ENCODE measurements at places on chromosomes 5 and 9.

DNA sequence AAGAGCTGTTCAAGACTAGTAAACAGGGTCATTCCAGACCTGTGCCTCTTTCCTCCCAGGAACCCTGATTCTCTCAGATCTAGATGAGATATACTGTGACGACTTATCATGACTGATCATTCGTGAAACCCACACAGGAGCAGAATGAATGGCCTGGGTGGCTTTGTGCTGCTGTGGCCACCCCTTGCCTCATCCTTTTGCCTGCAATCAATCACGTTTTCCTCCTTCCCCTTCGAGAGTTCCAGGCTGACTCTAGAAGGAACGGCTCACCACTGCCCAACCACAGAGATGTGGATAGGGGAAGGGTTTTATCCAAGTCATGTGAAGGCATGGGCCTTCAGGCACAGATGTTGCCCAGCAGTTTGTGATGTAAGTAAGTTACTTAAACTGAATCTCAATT is 5.8 kb downstream of the ANXA6 start:
- no peak for DNase-seq

DNA sequence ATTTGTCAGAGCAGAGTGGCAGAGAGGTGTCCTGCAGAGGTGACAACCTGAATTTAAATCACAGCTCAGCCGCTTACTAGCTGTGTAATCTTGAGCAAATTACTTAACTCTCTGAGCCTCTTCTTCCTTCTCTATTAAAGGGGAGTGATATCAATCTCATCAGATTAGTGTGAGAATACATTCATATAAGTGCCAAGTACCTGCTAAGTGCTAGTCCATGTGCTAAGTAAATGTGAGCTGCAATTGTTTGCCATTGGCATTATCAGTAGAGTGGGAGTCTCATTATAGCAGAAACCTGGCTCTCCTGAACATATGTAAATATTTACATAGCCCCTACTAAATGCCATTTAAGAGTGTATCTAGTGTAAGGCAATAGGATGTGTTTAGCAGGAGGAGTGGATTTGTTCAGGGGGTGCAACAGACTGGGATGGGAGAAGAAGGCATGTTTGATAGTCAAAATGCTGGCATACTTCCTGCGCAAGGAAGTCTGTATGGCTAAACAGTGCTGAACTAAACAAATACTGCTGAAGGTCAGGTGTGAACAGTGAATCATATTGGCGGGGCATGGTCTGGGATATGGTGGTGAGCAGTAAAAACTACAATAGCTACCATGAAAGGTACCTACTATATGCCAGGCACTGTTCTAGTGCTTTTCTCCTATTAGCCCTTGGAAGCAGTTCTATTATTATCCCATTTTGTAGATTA is 74.5 kb downstream of the F2RL2 start:
- DNase-seq, result no peak

GRCh38 chr5:40518485-40518917 is 161.2 kb upstream of the PTGER4 start:
- DNase-seq, result no peak

DNA sequence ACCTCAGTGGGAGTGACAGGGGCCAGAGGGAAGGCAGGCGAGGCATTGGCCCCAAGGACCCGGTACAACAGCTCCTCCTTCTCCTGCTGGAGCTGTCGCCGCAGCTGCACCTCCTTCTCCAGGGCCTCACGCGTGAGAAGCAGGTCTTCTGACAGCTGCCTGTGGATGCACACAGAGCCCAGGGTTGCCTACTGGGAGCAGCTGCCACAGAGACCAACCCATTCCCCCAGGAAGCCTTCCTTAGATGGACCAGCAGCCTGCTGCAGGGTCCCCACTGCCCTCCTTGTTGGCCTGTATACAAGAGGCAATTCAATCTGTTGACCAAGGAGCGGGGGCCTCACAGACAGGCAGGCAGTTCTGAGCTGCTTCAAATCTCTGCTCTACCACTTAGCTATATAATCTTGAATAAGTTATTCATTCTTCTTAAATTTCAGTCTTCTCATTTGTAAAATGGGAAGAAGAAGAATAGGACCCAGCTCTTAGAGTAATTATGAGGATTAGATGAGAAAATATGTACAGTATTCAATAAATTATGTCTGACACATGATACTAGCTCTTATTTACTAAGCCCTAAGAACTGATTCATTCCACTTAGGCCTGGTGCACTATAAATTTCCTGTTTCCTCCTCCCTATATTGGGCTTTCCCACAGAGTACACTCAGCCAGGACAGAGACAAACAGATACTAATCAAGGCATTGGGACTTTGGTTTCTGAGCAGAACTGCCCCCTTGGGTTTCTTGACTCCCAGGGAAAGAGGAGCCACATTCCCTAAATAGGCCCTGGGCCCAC is 26.1 kb upstream of the ANXA6 start:
- DNase-seq, result no peak

- DNase-seq, result no peak
Measured at GRCh38 chr9:38292480-38292879, 100.0 kb upstream of the ALDH1B1 start.

DNA sequence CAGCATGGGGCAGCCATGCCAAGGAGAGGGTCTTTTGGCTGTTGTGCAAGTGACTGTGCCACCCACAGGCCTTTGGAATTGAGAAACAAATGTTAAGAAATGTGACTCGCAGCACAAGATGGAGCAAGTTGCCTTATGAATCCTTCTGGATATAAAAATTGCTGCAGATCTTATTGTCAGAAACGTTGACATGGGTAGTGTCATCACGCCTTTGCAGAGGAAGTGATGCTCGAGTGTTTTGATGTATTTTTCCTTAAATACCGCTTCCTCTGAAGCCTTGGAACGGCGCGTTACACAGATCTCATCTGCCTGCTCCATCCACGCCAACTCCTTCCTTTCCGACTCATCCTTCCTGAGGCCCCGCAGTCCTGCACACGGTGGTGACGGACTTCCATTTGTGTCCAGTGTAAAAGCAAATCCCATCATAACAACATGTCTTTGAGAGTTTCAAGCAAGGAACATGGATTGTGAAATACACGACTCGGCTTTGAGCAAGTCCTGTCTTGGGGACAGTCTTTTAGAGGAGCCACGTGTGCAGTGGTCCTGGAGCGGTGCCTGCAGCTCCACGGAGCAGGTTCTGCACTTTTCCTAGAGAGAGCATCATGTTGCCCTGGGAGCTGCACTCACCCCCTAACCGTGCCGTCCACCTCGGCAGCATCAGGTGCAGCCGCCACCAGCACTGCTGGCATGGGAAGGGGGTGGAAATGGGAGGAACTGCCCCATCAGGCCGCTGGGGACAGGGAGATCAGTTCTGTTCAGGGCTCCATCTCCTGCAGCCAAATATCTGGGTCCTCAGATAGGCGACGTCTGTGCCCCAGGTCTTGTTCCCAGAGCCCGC is 15.1 kb downstream of the ROPN1L start:
- no peak for DNase-seq

DNA sequence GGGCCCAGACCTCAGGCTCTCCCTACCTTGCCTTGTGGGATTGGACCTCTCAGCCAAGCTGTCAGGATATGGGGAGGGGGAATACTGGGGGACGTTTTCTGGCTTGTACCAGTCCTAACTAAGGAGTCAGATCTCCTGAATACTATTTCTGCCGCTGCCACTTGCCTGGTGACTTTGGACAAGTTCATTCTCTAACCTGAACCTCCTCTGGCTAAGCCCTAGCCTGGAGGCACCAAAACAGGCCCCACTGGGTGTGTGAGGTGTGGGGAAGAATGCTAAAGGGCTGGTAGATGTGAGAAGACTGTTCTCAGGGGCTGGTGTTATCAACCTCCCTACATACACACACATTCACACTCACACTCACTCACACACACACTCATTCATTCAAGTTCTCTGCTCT is 1.1 kb downstream of the SLC6A7 start:
- no peak for DNase-seq

DNA sequence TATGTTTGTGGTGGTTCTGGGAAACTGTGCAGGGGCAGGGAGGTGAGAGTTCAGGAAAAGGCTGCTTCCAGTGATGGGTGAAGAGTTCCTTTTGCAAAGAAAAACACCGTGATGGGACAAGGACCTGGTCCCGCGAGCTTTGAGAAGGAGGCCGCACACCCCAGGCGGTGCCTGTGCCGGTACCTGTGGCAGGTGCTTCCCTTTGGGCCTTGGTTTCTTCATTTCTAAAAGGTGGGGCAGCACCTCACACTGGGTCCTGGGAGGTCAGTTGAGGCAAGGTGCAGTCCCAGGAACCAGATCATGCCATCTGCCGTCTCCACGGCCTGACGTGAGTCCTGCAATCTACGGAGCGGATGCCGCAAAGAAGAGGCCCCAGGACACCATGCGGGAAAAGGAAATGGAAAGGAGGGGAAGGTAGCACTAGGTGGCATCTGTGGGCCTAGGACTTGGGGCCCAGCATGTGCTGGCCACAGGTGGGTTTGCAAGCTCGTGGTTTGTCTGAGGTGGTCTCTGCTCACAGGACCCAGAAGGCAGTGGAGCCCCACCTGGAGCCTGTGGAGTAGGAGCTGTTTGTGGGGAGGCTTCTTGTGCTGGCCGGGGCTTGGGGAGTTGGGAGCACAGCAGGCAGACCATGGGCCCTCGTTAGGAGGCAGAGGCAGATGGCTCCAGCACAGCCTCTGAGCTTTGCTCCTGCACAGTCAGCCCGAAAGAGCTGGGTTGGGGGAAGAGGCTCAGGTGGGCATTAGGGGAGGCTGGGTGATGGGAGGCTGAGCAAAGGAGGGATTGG is 131.6 kb downstream of the CACNA1B start:
- DNase-seq, result no peak

- DNase-seq, result no peak
Measured at GRCh38 chr5:138653502-138653901, 78.3 kb upstream of the HSPA9 start.

DNA sequence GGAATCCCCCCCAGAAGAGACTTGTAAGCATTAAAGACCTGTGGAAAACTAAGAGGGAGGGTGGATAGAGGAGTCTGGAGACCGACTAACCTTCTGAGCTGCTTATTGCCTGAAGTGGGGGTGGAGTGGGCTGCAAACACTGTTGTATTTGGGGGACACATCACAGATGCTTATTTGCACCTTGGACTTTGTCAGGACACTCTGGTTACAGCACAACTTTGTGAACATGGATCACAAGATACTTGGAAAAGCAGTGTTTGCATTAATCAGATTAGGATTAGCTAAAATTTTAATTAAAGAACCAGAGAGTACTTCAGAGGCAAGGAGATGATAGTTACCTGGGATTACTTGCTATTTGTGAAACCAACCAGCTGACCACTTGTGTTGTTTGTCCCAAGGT is 30.9 kb downstream of the TMC1 start:
- DNase-seq, result no peak

DNA sequence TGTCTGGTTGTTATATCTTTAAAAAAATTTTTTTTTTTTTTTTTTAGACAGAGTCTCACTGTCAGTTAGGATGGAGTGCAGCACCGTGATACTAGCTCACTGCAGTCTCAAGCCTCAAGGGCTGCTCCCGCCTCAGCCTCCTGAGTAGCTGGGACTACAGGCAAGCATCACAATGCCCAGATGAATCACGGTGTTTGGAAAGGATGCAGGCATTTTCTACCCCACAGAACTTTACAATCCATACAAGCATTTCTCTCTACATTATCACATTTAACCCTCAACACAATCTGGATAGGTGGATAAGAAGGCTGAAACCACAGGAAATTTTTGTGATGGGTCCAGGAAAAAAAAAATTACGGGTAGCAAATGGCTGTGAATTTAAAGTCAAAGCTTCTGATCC is 5.8 kb upstream of the PCA3 start:
- DNase-seq, result no peak

DNA sequence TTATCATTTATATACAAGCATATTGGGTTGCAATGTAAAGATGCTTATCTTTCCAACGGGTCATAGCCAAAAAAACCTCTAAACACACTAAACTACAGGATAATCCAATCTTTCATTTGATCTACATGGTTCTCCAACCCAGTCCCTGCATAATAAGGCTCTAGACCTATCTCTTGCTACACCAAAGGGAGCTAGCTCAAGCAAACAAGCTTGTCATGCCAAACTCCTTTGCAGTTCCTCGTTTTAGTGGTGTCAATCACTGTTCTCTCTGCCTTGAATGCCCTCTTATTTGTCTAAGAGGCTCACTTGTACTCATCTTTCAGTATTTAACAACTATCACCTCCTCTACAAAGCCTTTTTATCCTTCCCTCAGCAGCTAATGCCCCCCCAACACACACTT is 5.6 kb downstream of the HOMER1 start:
- no peak for DNase-seq

DNA sequence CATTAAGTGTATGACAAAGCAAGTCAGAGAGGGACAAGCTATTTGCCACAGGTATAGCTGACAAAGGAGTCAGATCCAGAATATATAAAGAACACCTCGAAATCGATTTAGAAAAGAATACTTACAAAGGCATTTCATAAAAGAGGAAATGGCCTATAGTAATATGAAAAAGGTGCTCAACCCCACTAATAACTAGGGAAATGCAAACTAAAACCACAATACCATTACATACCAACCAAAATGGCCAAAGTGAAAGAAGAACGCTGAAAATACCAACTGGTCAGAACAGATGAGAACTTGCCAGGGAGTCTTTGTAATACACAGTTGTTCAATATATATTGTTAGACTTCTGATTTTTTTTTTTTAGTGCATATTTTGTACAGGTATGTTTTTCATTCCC is 152.9 kb downstream of the CDC42SE2 start:
- DNase-seq, result no peak

GRCh38 chr5:138252944-138253343 is 21.5 kb downstream of the GFRA3 start:
- no peak for DNase-seq

DNA sequence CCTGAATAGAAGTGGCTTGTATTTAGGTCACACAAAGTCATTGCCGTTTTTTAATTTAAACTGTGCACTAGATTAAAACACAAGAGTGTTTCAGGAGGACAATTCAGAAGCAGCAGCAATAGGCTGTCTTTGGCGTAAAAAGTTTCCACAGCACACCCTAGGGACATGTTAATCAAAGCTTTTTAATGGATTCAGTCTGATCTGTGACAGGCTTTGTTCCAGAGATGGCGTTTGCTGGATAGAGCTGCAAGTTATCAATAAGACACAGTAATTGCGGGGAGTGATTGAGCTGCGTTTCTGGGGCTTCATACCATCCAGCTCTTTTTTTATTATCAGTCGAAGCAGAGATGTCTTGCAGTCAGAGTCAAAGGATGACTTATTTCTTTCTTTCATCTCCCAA is 300.3 kb downstream of the ZNF608 start:
- no peak for DNase-seq

- DNase-seq, result peak; percentile 57
Measured at GRCh38 chr9:134025606-134026541, 593 bp downstream of the BRD3OS start.

GRCh38 chr5:138753794-138754698 is 821 bp downstream of the CTNNA1 start:
- peak; percentile 94 for DNase-seq
